ENCODE measurements at places on chromosomes 4 and X.

DNA sequence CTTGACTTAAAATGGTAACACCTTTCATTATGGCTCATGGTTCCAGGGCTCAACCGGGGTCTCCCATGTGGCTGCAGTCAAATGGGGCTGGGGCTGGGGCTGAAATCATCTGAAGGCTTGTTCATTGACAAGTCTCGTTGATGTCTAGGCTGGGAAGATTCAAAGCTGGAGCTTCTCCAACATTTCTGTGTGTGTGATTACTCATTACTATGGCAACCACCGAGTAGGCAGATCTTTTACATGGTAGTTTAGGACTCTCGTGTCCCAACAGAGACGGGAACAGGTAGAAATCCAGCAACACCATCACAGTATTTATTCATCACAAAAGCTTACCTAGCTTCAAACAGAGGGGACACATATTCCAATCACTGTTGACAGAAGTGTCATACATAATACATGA lies 7.8 kb downstream of the YTHDC1 start:
- peak; percentile 61 for DNase-seq

DNA sequence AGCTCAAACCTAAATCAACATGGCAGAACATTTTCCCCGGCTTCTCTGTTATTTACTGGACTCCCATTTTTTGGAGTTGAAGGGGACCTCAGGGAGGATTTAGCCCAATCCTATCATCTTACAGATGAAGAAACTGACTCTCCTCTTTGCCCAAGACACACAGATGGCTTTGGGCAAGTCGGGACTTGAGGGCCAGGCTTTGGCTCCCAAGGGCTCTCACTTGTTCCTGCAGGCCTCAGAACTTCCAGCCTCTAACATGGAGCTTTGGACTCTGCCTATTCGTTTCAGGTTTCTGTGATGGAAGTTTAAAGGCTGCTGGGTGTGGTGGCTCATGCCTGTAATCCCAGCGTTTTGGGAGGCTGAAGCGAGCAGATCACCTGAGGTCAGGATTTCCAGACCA lies 59.5 kb downstream of the RHOH start:
- DNase-seq: no peak

DNA sequence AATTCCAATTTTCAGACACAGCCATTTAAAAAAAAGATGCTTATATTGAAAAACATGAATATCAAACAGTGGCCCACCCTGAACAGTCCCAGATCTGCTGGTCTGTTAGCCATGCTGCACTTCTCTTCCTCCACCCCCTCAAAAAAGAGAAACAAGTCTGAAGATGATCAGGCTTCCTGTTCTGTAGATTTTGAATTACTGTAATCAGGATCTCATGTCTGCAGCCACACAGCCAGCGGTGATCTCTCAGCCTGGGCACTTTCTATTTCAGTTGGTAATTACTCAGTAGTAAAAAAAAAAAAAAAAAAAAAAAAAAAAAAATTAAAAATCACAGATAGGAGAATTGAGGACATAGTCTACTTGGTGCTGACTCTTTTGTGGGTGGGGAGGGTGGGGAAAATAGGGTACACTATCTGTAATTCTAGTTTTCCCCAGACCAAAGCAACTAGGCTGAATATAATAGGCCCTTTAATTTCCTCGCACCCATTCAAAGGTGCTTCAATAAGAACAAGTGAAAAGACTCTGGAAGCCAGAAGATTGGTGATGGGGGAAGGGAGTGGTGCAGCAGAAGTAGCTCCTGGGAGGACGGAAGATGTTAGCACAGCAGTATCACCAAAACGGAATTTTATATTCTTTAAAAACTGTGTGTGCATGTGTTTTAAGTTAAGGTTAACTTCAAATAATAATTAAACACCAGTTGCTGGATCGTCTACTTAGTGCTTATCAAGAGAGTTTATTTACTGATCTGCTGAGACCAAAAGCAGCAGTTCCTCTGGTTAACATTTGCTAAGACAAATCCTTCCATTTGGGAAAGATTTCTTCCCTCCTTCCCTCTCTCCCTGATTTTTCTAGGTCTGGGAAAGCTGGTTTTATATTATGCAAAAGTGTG lies 47.0 kb downstream of the SPRY1 start:
- no peak for DNase-seq

DNA sequence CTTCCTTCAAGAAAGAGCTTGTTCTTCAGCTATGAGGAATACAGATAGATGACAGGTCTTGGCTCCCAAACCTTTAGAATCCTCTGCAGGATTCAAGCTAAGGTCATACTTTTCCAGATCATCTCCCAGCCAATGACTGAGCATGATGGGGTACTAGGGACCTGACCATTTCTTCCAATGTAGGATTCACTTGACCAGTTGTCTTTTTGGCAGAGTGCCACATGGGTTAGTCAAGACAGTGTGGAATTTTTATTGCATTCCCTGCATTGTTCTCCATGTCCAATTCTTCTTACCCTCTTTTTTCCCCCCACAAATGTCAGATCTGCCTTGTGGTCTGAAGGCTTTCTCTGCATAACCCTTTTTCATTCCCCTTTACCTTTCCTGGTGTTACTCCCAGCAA lies 99.5 kb downstream of the CCSER1 start:
- peak; percentile 28 for DNase-seq

GRCh38 chrX:48021026-48021900 lies 14.5 kb downstream of the SPACA5 start:
- peak; percentile 90 for DNase-seq

GRCh38 chr4:7134737-7135388 lies 57.5 kb upstream of the SORCS2 start:
- DNase-seq: peak; percentile 80

GRCh38 chrX:154460326-154460725 lies 2.2 kb downstream of the PLXNA3 start:
- DNase-seq: no peak

- peak; percentile 30 for DNase-seq
Observed at GRCh38 chrX:112147206-112147605, 64.6 kb upstream of the TRPC5 start.

GRCh38 chrX:109720947-109721346 lies 12.1 kb downstream of the ACSL4 start:
- DNase-seq: no peak

DNA sequence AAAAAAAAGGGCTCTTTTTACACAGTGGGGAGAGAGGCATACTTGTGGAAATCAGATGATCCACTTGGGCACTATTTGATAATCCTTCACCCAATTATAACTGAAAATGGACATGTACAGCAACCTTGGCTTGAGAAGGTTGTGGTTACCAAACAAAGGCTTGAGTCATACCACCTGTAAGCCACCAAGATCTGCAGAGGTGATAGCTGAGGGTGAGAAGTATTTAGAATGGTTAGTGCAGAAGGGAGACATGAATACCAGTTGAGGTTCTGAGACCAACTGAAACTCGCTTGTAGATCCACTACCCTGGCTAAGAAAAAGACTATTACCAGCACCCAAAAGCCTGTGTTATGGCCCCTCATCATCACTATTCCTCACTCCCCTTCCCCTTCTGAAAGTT lies 614.0 kb downstream of the STIM2 start:
- DNase-seq: peak; percentile 10

DNA sequence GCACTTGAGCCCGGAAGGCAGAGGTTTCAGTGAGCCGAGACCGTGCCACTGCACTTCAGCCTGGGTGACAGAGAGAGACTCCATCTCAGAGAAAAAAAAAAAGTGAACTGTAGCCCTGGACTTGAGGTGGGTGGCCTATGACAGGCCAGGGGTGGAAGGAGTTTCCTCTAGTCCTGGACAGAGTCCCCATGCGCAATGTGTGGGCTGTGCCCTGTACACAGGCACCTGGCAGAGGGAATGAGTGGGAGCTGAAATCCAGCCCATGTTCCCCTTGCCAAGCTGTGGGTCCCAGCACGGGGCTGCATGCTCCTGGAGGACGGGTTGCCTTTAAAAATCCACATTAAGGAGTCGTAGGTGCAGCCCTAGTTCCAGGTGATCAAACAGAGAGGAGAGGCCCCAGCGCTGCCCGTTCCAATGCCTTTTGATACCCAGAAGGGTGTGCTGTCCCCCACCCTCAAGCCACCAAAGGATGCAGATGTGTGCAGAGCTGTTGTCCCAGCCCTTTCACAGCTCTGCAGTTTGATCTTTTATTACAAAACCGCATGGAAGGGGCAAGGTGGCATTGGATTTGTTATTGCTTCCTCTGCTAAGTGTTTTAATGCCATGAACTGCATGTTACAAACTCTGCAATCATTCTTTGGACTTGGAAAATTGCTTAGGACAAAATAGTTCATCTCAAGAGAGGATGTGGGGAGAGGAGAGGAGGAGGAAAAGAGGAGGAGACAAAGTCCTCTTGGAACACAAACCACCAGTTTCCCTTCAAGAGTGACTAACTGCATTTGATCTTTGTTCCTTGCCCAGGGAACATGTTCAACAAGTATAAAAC lies 38.0 kb upstream of the PDK3 start:
- DNase-seq: peak; percentile 9

GRCh38 chr4:57412259-57413054 lies 302.3 kb upstream of the IGFBP7 start:
- no peak for DNase-seq

DNA sequence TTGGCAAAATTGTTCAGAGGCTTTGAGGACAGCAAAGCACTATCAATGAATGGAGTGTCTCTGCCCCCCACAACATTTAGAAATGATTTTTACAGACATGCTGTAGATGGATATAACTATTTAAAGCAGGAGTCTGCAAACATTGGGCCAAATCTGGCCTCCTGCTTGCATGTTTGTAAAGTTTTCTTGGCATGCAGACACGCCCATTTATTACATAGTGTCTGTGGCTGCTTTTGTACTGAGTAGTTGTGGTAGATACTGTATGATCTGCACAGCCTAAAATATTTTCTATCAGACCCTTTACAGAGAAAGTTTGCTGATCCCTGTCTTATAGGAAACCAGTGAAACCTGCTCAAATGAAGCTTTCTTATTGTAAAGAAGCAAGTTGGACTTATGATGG lies 45.5 kb upstream of the PHEX start:
- DNase-seq: no peak

DNA sequence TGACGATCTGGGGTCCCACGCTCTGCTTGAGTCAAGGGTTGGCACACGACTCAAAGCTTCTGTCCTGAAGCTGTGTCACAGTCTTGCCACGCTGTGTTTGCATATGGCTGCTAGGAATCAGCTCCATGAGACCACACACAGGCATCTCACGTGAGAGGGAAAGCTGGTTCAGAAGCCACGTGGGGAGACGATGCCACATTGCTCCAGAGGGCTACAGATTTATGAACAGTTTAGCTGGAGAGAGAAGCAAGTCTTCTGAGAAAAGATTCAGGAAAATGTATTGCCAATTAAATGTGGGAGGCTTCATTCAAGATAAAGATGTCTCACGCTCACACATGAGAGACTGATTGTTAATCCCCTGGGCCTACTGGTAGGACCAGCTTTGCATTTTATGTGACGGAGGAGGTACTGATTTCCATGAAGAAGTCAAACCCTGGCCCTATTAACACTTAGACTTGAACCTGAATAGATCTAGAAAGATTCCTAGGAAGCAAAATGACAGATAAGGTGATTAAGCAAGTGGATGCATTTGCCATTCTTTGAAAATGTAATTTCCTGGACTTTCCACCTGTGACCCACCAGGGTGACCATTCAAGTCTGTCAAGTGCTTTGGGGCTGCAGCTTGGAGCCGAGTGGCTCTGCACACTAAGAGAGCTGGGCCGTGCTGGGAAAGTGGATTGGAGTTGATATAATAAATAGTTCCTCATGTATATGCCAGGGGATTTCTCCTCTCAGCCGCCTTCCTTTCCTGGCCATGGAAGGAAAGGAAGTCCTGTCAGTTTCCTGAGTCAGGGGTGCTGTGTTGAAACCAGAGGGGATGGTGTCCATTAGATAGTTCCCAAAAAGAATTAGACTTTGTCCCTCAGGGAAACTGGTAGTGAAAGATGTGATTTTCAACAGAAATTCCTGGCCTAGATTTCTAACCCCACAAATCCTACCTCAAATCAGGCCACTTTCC lies 29.0 kb downstream of the ENPP6 start:
- no peak for DNase-seq

DNA sequence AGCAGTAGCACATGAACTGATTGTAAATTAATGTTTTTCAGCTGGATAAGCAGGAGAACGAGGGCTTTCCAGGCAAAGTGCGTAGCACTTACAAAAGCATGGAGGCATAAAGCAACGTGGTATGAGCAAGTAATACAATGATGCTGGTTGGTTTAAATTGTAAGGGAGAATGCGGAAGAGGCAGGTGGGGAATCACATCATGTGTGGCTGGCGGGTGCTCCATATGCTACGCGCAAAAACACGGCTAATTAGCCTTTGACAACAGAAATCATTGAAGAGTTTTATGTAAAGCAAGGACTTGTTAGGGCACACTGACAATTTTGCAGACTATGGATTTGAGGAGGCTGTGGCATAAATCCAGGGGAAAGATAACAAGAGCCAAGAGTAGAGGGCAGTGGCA lies 14.6 kb downstream of the SYTL4 start:
- peak; percentile 5 for DNase-seq

GRCh38 chr4:95599777-95600400 lies 51.1 kb upstream of the UNC5C start:
- DNase-seq: no peak
